ENCODE measurements at places on chromosomes 13 and 19.

GRCh38 chr13:102707467-102707866, 12.6 kb upstream of the METTL21C start:
- no peak for DNase-seq

- DNase-seq: no peak
These were observed 12.6 kb upstream of the CSNK1A1L start for GRCh38 chr13:37118016-37118415.

DNA sequence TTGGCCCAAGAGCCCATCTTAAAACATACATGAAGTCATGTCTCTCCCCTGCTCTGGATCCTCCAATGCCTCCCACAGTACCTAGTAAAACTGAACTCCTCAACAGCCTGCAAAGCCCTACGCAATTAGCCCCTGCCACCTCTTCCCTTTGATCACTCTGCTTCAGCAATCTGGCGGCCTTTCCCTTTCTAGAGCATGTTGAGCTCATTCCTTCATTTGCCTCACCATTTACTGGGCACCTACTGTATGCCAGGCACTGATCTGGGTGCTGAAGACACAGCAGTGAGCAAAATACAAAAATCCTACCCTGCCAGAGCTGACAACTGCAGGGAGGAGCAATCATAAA, 2.9 kb downstream of the KEAP1 start:
- no peak for DNase-seq

DNA sequence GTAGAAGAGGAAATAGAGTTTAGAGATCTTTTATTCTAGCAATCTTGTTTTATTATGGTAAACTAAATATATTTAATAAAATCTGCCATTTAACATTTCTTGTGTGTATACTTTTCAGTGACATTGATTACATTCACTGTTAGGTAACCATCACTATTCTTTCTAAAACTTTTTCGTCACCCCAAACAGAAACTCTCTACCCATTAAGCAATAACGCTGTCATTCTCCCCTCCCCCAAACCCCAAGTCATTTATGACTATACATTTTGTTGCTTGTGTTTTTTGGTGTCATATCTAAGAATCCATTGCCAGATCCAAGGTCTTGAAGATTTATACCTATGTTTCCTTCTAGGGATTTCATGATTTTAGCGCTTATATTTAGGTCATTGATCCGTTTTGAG, 10.6 kb downstream of the URI1 start:
- no peak for DNase-seq

- DNase-seq: no peak
These were observed 1132.6 kb upstream of the SLC10A2 start for GRCh38 chr13:104198801-104199200.

GRCh38 chr13:97285221-97285955, 63.3 kb downstream of the MBNL2 start:
- DNase-seq: no peak

DNA sequence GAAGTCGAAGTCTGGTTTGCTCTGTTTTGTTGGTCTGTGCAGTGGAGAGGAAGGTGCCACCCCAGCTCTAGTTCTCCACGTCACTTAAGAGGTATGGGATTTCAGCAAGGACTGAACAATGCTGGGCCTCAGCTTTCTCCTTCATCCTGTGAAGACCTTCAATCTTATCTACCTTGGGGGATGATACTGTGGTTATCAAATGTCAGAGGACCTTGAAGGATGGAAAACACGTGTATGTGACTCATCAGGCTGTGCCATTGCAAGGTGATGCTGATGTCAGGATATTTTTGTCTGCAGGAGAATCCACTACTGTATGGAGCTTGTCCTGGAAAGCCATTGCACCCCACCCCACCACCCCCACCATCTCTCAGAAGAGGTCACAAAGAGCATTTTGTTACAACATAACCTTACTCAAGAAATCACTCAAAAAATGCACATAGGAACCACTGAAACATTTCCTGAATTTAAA, 81.4 kb upstream of the UQCRFS1 start:
- no peak for DNase-seq

DNA sequence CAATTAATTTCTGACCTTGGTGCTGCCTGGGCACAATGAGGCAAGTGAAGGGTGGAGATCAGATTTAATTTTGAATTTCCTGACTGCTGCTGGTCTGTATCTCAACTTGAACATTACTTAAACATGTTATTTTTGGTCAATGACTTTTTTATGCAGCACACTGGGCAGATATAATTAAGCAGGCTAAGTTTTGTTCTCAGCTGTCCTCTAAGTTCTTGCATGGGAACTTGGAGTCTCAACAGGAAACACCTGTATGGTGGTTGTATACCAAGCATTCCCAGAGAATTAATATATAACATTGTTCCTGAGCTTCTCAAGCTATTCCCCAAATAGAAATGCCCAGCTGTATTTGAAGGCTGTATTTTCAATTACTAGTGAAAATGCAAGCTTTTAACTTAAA, 113.5 kb upstream of the EDNRB start:
- no peak for DNase-seq

DNA sequence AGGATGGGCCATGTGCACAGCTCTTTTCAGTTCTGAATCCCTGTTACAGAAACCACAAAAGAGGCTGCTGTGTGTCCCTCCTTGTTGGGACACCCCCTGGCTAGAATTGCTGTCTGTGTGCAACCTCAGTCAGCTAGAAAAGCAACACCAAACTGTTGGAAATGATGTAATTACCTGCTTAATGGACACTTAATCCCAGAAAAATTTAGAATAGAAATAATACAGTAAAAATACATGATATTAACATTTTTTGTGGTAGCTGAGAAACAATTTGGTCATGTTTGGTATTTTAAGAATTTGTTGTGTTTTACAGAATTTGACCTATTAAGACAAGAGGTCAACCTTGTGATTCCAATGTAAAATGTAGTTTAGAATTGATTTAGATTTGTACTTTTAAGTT, 46.8 kb downstream of the FAM124A start:
- no peak for DNase-seq

- DNase-seq: peak; percentile 50
These were observed 32.2 kb downstream of the ZNF136 start for GRCh38 chr19:12194827-12195731.

DNA sequence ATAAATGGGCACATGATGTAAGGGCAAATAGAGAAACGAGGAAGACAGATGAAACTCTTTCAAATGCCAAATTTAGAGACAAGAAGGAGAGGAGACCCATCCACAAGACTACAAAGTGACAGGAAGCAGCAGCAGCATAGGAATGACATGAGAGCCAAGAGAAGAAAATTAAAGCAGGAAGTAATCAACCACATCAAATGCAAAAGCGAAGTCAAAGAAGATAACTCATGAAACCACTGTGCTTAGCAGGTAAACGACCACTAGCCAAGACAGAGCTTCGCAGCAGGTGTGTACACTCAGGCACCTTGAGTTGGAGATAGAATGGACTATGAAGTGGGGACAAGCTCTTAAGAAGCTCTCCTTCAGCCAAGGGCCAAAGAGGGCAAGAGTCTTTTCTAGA, 64.1 kb downstream of the KLF12 start:
- DNase-seq: peak; percentile 33

DNA sequence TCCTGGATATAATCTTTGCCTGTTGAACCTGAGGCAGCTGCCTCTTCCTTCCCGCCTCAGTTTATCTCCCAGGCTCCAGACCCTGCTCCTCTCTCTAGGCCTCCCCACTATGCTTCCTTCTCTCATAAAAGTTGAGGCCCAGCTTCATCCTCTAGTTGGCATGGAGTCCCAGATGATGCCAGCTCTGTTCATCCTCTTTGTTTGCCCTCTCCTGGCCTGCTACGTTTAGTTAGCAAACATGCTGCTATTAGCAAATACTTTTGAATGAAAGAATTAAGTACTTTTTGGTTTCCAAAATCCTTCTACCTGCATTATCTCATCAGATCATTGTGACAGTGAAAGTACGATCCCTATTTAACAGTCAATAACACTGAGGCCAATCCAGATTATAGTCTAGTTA, 472.5 kb downstream of the COG6 start:
- DNase-seq: no peak

DNA sequence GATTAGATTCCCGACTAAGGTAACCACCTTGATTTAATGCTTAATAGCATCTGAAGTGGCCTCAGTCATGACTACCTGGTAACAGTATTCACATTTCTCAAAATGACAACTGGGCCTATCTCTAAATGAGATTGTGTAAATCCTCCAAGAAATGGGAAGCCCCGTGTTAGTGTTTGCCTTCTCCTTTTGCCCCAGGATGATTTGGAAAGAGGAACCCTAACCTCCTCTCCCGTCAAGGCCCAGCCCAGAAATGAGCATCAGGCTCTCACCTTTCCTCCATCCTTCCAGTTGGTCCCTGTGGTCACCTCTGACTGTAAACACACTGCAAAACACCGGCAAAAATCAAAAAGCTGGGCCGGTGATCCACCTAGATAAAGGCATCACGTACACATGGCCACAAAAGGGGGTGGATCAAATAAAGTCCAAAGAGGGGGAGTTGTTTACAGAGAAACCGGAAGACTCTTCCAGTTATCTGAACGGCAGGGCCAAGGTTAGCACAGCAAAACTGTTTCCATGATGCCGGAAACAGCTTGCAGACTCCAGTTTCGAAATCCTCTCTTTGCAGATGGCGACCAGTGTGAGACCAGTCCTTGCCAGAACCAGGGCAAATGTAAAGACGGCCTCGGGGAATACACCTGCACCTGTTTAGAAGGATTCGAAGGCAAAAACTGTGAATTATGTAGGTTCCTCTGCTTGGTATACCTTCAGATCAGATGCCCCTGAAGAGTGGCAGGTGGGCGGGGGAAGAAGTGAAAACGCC, 16.4 kb downstream of the F10 start:
- no peak for DNase-seq

GRCh38 chr13:51797664-51798488, 6.1 kb downstream of the DHRS12 start:
- peak; percentile 55 for DNase-seq

GRCh38 chr13:51625555-51626345, 41.5 kb downstream of the WDFY2 start:
- no peak for DNase-seq

DNA sequence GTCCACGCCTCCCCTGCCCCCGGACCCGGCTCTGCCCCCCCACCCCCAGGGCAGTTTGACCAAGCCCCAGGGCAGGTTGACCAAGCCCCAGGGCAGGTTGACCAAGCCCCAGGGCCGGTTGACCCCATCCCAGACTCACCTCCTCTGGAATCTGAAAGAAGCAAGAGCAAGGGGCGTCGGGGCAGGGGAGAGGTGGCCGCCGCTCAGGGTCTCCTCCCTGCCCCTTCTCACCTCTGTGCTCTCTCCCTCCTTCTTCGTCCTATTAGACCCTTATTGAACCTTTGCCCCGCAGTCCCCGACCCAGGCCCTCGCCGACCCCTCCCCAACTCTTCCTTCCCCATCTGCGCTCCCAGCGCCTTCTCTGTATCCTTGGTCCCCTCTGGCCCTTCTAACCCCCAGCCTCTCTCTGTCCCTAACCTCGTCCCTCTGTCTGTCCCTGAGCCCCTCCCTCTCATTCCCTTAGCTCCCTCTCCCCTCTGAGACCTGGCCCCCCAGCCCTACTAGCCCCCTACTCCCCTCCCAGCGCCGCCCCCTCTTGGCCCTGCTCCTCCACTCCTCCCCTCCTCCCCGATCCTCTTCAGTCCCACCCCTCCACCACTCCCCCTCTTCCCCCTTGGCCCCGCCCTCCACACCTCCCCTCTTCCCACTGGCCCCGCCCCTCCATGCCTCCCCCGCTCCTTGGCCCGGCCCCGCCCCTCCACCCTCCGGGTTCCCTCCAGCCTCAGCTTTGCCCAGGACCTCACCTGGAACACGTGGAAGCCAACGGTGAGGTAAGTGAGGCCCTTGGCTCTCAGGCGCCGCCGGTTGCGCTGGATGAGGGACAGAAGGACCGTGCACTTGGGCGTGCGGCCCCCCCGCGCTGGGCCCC, 7.6 kb downstream of the CAPN12 start:
- peak; percentile 65 for DNase-seq

DNA sequence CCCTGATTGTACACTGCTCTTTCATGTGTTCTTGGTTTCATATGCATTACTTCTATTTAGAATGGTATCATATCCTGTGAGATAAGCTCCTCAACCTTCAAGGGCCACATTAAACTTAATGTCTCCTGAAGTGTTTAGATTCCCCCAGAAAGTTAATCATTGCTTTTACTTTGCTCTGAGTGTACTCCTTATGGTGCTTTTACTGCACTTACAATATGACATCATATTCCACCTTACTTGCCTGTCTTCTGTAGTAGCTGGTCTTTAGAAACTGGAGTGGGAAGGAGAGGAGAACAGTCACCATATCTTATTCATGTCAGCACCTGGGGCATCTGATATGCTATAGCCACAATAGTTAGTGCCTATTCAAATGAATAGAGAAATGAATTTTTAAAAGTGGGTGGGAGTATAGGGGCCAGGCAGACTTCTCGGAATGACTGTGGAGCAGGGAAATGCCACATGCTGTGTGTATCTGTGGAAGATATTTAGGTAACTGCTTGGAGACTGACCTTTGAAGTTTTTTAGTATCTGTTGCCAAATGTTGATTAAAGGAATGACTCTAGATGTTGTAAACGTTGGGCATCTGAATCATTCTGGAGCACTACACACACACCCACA, 40.2 kb downstream of the SLAIN1 start:
- no peak for DNase-seq

- DNase-seq: no peak
These were observed 236.9 kb upstream of the SLC10A2 start for GRCh38 chr13:103303078-103303651.

- no peak for DNase-seq
These were observed 8.1 kb downstream of the SPART start for GRCh38 chr13:36337938-36338641.

DNA sequence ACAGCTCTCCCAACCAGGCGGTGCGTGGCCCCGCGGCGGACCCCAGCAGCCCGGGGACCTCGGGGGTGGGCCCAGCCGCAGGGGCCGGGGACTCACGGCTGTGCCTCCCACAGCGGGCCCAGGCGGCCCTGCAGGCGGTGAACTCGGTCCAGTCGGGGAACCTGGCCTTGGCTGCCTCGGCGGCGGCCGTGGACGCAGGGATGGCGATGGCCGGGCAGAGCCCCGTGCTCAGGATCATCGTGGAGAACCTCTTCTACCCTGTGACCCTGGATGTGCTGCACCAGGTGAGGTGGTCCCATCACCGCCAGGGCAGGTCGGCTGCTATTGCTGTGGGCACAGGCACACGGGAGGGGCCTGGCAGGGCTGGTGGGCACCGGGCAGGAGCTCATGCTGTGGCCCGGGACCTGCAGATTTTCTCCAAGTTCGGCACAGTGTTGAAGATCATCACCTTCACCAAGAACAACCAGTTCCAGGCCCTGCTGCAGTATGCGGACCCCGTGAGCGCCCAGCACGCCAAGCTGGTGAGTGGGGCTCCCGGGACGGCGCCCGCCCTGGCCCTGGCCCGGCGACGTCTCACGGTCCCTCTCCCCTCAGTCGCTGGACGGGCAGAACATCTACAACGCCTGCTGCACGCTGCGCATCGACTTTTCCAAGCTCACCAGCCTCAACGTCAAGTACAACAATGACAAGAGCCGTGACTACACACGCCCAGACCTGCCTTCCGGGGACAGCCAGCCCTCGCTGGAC, 7.3 kb downstream of the PTBP1 start:
- no peak for DNase-seq

DNA sequence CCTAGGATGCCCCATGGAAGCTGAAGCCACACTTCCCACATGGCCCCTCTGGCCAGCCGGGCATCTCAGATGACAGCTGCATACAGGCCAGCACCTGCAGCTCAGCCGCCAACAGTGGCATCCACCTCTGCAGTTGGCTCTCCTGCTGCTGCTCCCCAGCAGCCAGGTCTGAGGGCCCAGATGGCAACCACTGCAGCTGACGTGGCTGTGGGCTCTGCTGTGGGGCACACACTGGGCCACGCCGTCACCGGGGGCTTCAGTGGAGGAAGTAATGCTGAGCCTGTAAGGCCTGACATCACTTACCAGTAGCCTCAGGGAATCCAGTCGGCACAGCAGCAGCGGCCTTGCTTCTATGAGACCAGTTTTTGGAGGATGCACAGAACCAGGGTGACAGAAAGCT, 45.3 kb upstream of the LSM14A start:
- DNase-seq: no peak

Data from T follicular helper cell (primary cell).